Smooth muscle cell of bladder (primary cell): ENCODE measurements at places on chromosomes 6 and 20. TPM values are rescaled to one million over a fixed set of nuclear protein-coding genes. Genes with fewer than 3 reads are reported as not detected.

MUC22 gene
- total RNA-seq, result not detected in 2 replicates

MYLK2 gene
- total RNA-seq, result under 0.01 TPM in 1 of 2 replicates, not detected in the other

ATF6B gene
- total RNA-seq, result 10.8 and 11.6 TPM in 2 replicates

WFDC2 gene
- total RNA-seq, result not detected in 2 replicates

BTNL2 gene
- not detected in 2 replicates for total RNA-seq

ZNF831 gene
- not detected in 2 replicates for total RNA-seq

OOEP gene
- total RNA-seq, result not detected in 2 replicates

UTRN gene
- 75.4 and 116 TPM in 2 replicates for total RNA-seq
